Body of pancreas (tissue), 4 donors: ENCODE measurements at places on chromosomes 16 and 17. TPM values are rescaled to one million over a fixed set of nuclear protein-coding genes. Genes with fewer than 3 reads are reported as not detected.

CLEC3A gene
- not detected for total RNA-seq

TP53TG3B gene
- not detected for total RNA-seq

HYDIN gene
- 5.6 TPM for total RNA-seq

PRSS22 gene
- 19.4 TPM for total RNA-seq

TTYH2 gene
- 14.8 TPM for total RNA-seq

SYT17 gene
- 9.2 TPM for total RNA-seq

FAM20A gene
- under 0.01 TPM for total RNA-seq

MSI2 gene
- total RNA-seq: 28.5 TPM

EVPLL gene
- not detected for total RNA-seq

ASPHD1 gene
- total RNA-seq: 8.2 TPM

CYGB gene
- 21.1 TPM for total RNA-seq

PLA2G15 gene
- 8.2 TPM for total RNA-seq

RSAD1 gene
- 44.5 TPM for total RNA-seq

GAST gene
- total RNA-seq: not detected

SLC12A3 gene
- total RNA-seq: not detected

CNTD1 gene
- not detected for total RNA-seq

OR4D1 gene
- total RNA-seq: not detected

TEX19 gene
- not detected for total RNA-seq

SMIM22 gene
- 4.7 TPM for total RNA-seq

PPM1E gene
- 0.66 TPM for total RNA-seq

HASPIN gene
- total RNA-seq: not detected

MYH8 gene
- total RNA-seq: not detected

TEKT3 gene
- not detected for total RNA-seq

HSF5 gene
- total RNA-seq: not detected

SERPINF2 gene
- 5.9 TPM for total RNA-seq

ITGA2B gene
- 0.33 TPM for total RNA-seq

ZNF469 gene
- total RNA-seq: 1.0 TPM

MBTD1 gene
- 15.5 TPM for total RNA-seq

LRRC36 gene
- total RNA-seq: 7.0 TPM

CDR2L gene
- total RNA-seq: 18.5 TPM

KRTAP1-1 gene
- not detected for total RNA-seq

ACSM5 gene
- 2.3 TPM for total RNA-seq

VMO1 gene
- total RNA-seq: not detected

SCGB1C2 gene
- total RNA-seq: not detected

KRT33B gene
- not detected for total RNA-seq

KRT14 gene
- not detected for total RNA-seq

NPEPPS gene
- 92.4 TPM for total RNA-seq

PRDM7 gene
- not detected for total RNA-seq

HS3ST3A1 gene
- not detected for total RNA-seq

LLGL1 gene
- total RNA-seq: 6.6 TPM

ANKRD40CL gene
- total RNA-seq: not detected

TBC1D3 gene
- total RNA-seq: not detected

BAIAP2 gene
- 11.5 TPM for total RNA-seq

HAPSTR1 gene
- total RNA-seq: 31.9 TPM

ARHGAP23 gene
- 10.9 TPM for total RNA-seq

CCL2 gene
- total RNA-seq: 49.8 TPM

TVP23A gene
- total RNA-seq: not detected

APOBR gene
- total RNA-seq: 2.0 TPM

SLFN14 gene
- not detected for total RNA-seq

CHCT1 gene
- total RNA-seq: not detected

CCL7 gene
- total RNA-seq: not detected

CD300H gene
- not detected for total RNA-seq

PPP1R27 gene
- total RNA-seq: not detected

CCNF gene
- 0.99 TPM for total RNA-seq

MPV17L gene
- total RNA-seq: 14.5 TPM

GAS7 gene
- total RNA-seq: 8.0 TPM

CCL8 gene
- total RNA-seq: not detected
